ENCODE measurements at places on chromosomes 12 and 14. TPM values are rescaled to one million over a fixed set of nuclear protein-coding genes. Genes with fewer than 3 reads are reported as not detected.

RNU6-8 gene
- not detected for total RNA-seq

PRB2 gene
- not detected for total RNA-seq

AICDA gene
- total RNA-seq = not detected

MANSC1 gene
- total RNA-seq = 6.2 TPM

TAMALIN gene
- 7.4 TPM for total RNA-seq

DHRS7 gene
- total RNA-seq = 47.8 TPM

KRT72 gene
- total RNA-seq = not detected

POU6F1 gene
- total RNA-seq = 1.6 TPM

GPR162 gene
- total RNA-seq = 10.0 TPM

- H3K4me3 ChIP-seq = no peak overlapping the region
- H3K27me3 ChIP-seq = no peaks in the 10 kb centered on the region
- H3K27ac ChIP-seq = no peak overlapping the region
- no peak for DNase-seq
- no peaks in the 10 kb centered on the region for H3K4me1 ChIP-seq
Observed at GRCh38 chr12:76595056-76595455, 35.5 kb upstream of the OSBPL8 start.

- no peaks in the 10 kb centered on the region for H3K27me3 ChIP-seq
- H3K27ac ChIP-seq = no peak overlapping the region
- no peak for DNase-seq
- peaks cover 30% of the 10 kb centered on the region for H3K4me1 ChIP-seq
- H3K36me3 ChIP-seq = no peaks in the 10 kb centered on the region
Observed at GRCh38 chr14:100892496-100893227, 10.9 kb downstream of the RTL1 start.

DNA sequence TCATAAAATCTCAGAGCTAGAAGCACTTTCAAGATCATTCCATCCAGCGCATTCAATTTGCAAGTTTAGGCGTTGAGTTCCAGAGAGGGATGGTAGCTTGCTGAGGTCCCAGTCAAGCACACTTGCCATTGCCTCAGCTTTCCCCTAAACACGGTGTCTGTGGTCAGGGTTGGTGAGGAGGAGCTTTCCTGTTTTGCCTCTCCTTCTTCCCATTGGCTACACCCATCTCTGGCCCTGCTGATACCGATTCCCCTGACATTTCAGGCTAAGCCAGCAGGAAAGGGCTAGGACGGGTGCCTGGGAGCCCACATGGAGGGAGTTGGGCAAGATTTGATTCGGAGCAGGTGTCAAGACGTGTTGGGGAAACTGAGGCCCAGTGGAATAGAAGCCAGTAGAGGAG, 9.1 kb downstream of the NFATC4 start:
- no peaks in the 10 kb centered on the region for H3K27me3 ChIP-seq
- H3K4me1 ChIP-seq = peaks cover 26% of the 10 kb centered on the region
- H3K27ac ChIP-seq = no peak overlapping the region
- peak overlapping the region; percentile 8 for H3K4me3 ChIP-seq
- no peak for DNase-seq

- peak; percentile 27 for DNase-seq
- H3K4me1 ChIP-seq = no peaks in the 10 kb centered on the region
- H3K4me3 ChIP-seq = no peak overlapping the region
- no peak overlapping the region for H3K27ac ChIP-seq
- no peaks in the 10 kb centered on the region for H3K27me3 ChIP-seq
- H3K36me3 ChIP-seq = no peaks in the 10 kb centered on the region
Observed at GRCh38 chr12:3980504-3981272, 107.5 kb upstream of the PARP11 start.

DNA sequence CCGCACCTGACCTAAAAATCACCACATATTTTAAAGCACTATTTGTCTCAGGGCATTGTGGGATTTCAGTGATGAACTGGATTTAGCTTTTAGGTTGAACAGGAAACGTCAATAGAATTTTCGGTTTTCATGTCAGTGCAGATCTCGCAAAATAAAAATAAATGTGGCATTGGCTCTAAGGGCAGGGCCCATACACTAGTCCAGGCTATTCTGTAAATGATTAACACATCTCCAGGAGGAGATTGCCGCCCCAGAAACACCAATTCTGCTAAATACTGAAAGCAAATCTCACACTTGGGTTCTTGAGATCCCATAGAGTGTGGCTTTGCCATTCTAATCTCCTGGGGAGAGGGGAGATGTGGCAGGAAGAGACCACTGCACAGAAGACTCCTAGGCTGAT, 1494.0 kb upstream of the TMEM132C start:
- H3K27me3 ChIP-seq = no peaks in the 10 kb centered on the region
- no peaks in the 10 kb centered on the region for H3K4me1 ChIP-seq
- H3K27ac ChIP-seq = no peak overlapping the region
- H3K36me3 ChIP-seq = no peaks in the 10 kb centered on the region
- DNase-seq = no peak

DNA sequence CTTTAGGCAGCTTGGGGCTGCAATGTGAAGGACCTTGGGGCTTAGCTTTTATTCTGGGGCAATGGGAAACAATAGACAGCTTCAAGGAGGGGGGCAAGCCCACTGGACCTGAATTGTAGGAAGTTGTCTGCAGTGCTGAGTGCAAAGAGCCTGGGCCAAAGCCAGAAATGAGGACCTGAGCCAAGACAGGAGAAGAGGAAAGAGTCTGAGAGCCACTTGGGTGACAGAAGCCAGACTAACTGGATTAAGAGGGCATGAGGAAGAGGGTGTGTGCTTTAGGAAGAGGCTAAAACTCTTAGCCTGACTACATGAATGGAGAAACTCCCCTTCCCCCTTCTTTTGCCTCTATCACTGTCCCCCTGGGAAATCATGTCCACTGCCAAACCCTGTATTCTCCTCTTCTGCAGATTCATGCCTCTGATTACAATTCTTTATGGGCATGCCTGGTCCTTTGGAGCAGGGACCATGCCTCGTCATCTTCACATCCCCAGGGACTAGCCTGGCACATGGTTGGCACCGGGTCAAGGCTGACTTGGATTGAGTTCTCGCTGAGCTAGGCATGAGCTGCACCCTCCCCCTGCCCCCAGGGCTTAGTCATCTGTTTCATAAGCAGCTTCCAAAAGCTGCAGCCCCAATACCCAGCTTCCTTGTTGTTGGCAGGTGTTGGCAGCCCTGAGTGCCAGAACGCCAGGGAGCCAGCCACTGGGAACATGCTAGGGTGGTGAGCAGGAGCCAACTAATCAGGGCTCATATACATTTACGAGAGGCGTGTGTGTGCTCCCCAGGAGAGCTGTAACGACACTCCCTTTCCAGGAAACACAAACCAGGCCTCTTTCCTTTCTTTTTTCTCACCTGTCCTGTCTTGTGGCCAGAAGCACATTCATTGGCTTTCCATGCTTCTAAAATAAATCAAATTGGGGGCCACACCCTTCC, 27.7 kb upstream of the JDP2 start:
- H3K4me1 ChIP-seq = peaks cover 16% of the 10 kb centered on the region

GRCh38 chr12:46374310-46374709, 1.7 kb upstream of the SLC38A2 start:
- no peak overlapping the region for H3K27ac ChIP-seq
- H3K4me1 ChIP-seq = peaks cover 25% of the 10 kb centered on the region
- peaks cover 16% of the 10 kb centered on the region for H3K36me3 ChIP-seq
- no peak for DNase-seq

DNA sequence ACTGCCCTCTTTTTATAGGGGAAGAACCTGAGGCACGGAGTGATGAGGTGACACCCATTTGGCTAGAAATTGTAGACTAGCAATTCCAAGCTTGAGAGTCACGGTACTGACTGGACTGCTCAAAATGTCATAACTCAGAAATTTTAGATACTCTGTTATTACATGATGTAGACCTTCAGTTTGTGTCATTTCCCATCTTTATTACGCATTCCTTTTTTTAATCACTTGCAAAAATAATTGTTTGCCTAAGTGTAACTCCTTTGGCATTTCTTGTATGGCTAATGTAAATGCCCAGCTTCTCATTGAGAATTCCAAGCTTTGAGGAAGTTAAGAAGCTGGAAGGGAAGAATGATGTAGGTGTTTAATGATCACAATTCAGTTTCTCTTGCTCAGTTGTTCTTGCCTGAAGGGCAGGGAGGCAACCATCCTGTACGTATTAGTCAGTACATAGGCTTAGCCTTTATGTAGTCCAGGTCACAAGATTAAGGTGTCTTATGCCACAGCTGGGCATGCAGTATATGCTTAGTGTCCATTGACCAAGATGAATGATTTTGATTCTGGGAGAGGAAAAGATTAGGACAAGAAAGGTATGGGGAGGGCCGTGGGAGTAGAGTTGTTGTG, 68.2 kb upstream of the EVL start:
- no peak overlapping the region for H3K27ac ChIP-seq
- DNase-seq = no peak
- no peaks in the 10 kb centered on the region for H3K36me3 ChIP-seq
- H3K4me3 ChIP-seq = no peak overlapping the region
- H3K27me3 ChIP-seq = no peaks in the 10 kb centered on the region

DNA sequence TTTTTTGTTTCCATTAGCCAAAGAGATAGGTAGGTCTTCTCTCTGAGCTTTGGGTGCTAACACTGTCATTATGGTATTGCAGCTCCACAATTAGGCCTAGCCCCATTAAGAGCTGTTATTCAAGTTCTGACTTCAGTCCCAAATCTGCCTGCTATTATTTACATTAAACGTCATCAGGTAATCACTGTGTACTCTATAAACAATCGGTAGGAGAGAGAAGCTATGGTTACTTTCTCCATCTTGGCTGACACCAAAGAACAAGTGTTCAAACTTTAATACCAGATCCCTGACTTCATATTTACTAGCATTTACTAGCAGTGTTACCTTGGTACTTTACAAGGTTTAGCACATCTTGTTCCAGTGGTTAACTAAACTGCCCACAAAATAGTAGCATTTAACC, 305.1 kb upstream of the GARIN2 start:
- no peaks in the 10 kb centered on the region for H3K4me1 ChIP-seq
- no peaks in the 10 kb centered on the region for H3K27me3 ChIP-seq
- H3K4me3 ChIP-seq = no peak overlapping the region
- H3K36me3 ChIP-seq = no peaks in the 10 kb centered on the region
- no peak for DNase-seq
- no peak overlapping the region for H3K27ac ChIP-seq

GRCh38 chr14:58167057-58167456, 15.0 kb upstream of the ARMH4 start:
- no peak for DNase-seq
- no peaks in the 10 kb centered on the region for H3K36me3 ChIP-seq
- no peak overlapping the region for H3K27ac ChIP-seq
- H3K4me1 ChIP-seq = no peaks in the 10 kb centered on the region
- H3K27me3 ChIP-seq = no peaks in the 10 kb centered on the region

- no peaks in the 10 kb centered on the region for H3K36me3 ChIP-seq
- H3K27me3 ChIP-seq = no peaks in the 10 kb centered on the region
- no peak overlapping the region for H3K27ac ChIP-seq
- no peak overlapping the region for H3K4me3 ChIP-seq
Observed at GRCh38 chr12:101181776-101182175, 28.3 kb downstream of the SLC5A8 start.

GRCh38 chr14:60777856-60778578, 43.5 kb downstream of the MNAT1 start:
- no peak overlapping the region for H3K4me3 ChIP-seq
- DNase-seq = no peak
- H3K4me1 ChIP-seq = no peaks in the 10 kb centered on the region
- no peak overlapping the region for H3K27ac ChIP-seq
- no peaks in the 10 kb centered on the region for H3K27me3 ChIP-seq

DNA sequence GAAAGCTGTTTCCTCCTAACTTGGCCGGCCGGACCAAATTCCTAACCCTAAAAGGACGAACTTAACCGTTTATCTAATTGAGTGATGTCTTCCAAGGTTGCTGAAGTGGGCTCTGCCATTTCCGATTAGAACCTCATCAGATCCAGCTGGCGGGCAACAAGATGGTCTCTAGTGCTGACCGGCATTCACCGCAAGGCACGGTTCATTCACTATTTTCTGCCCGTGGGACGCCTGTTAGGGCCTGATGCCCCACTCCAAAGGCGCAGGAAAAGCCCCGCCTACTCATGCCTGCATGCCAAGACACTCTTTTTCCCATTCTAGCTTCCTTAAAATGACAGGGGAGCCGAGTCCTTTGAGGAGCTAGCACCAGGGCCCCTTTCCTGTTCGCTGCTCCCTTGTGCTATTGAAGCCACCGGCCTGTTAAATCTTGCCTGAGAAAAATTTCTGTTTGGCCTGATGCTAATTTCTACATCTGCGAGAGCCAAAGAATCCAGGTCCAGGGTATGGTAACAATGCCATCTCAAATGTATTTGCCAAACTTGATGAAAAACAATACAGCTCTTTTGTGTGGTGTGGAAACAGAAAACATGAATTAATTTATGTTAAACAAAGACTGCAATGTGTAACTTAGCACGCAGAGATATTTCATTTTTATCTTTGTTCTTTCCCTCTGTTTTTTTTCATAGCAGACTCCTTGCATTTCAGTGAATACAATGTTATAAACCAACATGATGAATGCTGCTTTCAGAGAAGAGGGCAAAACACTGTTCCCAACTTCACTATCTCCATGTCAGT, 1071.2 kb upstream of the USP15 start:
- H3K36me3 ChIP-seq = no peaks in the 10 kb centered on the region
- no peak overlapping the region for H3K27ac ChIP-seq
- no peak overlapping the region for H3K4me3 ChIP-seq

- no peaks in the 10 kb centered on the region for H3K36me3 ChIP-seq
- peak overlapping the region; percentile 83 for H3K4me3 ChIP-seq
- H3K4me1 ChIP-seq = peaks cover 18% of the 10 kb centered on the region
- DNase-seq = peak; percentile 73
- peak overlapping the region; percentile 89 for H3K27ac ChIP-seq
- H3K27me3 ChIP-seq = no peaks in the 10 kb centered on the region
Observed at GRCh38 chr14:74085047-74085637, 386 bp downstream of the LIN52 start.

DNA sequence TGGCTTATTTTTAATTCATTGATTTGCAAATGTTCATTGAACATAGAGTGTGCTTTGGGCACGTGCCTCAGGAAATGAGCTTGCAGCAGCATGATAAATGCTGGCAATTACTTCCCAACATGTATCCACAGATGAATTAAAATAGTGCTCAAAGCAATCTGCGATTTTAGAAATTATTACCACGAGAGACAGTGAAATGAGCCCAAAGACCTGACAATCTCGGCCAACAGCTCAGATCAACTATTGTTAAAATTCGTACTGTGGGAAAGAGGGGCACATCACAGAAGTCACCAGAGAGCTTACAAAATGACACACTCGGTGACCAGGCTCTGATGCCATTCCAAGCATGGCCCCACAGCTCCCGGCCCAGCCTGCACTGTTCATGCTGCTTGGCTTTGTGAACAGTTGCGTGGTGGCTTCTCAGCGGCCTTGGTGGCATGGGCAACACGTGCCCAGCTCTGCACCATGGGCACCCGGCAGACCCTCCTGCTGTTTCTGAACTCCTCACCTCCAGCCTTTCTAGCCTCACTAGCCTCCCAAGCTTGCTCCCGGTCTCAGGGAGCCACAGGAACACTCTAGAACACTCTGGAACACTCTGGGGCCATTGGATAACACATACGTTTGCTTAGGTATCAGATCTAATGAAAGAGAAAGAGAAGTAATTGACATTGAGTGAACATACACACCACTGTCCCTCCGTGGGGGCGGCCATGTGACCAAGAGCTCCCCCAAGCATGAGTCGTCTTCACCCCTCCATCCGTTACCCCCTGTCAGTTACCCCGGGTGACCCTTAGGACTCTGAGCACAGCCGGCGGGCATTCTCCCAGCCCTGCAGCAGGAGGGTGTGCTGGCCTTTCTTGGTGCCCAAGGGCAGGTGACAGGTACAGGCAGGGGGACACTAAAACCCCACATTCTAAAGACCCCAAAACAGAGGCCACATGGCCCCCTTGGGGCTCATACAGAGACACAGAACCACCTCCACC, 28.0 kb downstream of the RIMBP2 start:
- H3K36me3 ChIP-seq = no peaks in the 10 kb centered on the region
- DNase-seq = no peak
- H3K4me1 ChIP-seq = peaks cover 7% of the 10 kb centered on the region
- H3K27ac ChIP-seq = no peak overlapping the region

Data from neural progenitor cell (in vitro differentiated cells).